Activated CD4-positive, alpha-beta T cell treated with anti-CD3 and anti-CD28 coated beads, Interleukin-2, amount 50 U/mL, for 4 hours (primary cell): ENCODE measurements at places on chromosomes 1 and 21.

- DNase-seq, result no peak
These were observed 52.5 kb downstream of the MRPL37 start for GRCh38 chr1:54252371-54252936.

- DNase-seq, result no peak
These were observed 274.4 kb downstream of the RPS6KC1 start for GRCh38 chr1:213325482-213325881.

DNA sequence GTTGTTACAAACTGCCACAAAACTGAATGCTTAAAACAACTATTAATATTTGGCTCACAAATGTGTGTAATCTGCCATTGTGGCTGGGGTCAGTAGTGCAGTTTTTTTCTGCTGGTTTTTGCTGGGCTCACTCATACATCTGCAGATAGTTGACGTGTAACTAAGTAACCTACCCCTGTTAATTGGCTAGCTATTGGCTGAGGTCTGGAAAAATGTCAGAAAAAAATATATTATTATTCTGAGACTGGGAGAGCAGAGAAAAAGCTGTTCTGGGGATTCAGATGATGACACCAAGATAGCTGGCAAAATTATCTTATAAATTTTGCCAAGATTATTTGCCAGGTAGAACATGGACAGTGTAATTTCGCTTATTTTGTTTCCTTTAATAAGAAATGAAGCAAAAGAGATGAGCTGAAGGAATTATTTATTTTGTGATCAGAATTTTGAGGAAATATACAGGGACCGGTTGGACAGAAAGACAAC is 616.1 kb upstream of the ADAMTS5 start:
- no peak for DNase-seq

GRCh38 chr21:41717573-41718330 is 49.1 kb downstream of the RIPK4 start:
- DNase-seq, result no peak

DNA sequence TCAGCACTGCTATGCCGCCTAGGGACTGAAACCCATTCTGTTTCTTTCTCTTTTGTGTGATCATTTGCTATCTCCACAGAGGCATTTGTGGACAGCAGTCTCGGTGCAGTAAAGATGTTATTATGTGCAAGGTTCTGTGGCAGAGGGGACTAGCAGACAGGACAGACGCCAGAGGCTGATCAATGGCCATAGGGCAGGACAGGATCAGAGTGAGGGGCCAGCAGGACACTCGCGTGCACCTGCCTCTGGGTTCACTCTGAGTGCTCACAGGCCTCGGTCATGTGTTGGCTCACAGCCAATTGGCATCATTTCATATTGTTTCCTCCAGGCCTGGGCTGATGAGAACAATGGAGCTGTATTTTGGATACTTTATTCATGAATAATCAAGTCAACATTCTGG is 212.6 kb downstream of the TGFB2 start:
- DNase-seq, result no peak

- DNase-seq, result no peak
These were observed 36.4 kb downstream of the RCSD1 start for GRCh38 chr1:167666416-167666815.

DNA sequence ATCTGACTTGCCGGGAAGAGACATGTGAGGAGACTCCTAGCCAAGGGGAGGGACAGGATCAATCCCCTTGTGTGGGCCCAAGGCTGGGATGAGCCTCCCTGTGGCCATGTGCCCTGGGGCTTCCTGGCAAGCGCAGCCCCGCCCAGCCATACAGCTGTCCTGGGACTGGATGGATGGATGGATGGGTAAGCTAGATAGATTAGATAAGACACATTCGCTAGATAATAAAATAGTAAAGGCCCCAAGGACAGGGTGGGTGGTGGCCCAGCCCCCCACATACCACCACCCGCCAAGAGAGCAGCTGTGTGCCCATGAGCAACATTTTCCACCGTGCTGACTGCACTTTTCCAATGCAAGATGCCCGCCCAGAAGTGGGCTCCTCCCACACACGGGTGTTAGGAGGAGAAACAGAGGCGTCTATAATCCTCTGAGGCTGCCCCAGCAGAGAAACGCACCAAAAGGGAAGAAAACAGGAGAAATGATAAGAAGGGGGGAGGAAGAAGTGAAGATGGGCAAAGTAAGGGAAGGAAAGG is 25.1 kb downstream of the ZBTB17 start:
- peak; percentile 82 for DNase-seq

GRCh38 chr21:45874716-45875415 is 106.7 kb upstream of the COL6A1 start:
- no peak for DNase-seq

GRCh38 chr1:2638466-2639115 is 5.8 kb upstream of the MMEL1 start:
- DNase-seq, result no peak

- no peak for DNase-seq
These were observed 49.7 kb downstream of the TRABD2B start for GRCh38 chr1:47947531-47947930.

DNA sequence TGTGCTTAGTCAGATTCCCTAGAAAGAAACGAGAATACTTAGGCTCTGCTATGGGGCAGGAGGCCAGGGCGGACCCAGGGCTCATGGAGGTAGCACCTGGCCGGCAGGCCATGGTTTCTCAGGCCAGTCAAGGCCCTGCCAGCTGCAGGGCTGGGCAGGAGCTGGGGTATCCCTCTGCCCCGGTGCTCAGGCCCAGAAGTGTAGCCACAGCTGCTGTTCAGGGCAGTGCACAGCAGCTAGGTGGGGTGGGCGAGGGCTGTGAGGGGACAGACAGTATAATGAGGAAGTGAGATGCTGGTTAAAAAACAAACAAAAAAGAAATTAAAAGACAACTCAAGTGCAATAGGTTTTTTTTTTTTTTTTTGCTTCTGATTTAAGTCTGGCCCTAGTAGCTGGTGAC is 34.0 kb upstream of the EDN2 start:
- DNase-seq, result no peak

GRCh38 chr1:117568999-117569398 is 36.8 kb upstream of the TENT5C start:
- no peak for DNase-seq

DNA sequence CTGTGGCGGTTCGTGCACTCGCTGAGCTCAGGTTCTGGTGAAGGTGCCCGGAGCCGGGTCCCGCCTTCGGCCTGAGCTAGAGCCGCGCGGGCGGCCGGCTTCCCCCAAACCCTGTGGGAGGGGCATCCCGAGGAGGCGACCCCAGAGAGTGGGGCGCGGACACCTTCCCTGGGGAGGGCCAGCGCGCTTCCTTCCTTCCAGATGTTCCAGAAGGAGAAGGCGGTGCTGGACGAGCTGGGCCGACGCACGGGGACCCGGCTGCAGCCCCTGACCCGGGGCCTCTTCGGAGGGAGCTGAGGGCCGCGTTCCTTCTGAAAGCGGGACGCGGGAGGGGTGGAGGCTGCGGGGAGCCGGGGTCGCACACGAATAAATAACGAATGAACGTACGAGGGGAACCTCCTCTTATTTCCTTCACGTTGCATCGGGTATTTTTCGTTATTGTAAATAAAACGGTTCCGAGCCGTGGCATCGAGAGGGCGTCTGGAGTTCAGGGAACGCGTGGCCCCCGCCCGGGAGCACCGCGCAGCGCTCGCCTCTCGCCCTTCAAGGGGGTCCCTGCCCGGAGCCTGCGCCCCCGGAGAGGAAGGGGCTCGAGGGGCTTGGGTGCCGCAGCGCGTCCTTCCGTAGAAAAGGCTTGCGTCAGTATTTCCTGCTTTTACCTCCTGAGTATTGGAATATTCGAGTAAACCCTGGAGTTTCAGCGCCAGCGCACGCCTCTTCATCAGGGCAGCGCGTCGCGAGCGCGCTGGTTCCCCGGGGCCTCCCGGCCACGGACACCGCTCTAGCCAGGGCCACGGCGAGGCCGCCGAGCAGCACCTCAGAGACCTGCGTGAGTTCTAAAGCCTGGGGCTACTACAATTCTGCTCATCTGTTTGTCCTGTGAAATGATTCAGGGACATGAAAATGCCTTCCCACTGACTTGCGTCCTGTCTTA is 11.5 kb downstream of the YBEY start:
- DNase-seq, result no peak

GRCh38 chr1:248757784-248758195 is 2.2 kb upstream of the LYPD8 start:
- DNase-seq, result no peak

DNA sequence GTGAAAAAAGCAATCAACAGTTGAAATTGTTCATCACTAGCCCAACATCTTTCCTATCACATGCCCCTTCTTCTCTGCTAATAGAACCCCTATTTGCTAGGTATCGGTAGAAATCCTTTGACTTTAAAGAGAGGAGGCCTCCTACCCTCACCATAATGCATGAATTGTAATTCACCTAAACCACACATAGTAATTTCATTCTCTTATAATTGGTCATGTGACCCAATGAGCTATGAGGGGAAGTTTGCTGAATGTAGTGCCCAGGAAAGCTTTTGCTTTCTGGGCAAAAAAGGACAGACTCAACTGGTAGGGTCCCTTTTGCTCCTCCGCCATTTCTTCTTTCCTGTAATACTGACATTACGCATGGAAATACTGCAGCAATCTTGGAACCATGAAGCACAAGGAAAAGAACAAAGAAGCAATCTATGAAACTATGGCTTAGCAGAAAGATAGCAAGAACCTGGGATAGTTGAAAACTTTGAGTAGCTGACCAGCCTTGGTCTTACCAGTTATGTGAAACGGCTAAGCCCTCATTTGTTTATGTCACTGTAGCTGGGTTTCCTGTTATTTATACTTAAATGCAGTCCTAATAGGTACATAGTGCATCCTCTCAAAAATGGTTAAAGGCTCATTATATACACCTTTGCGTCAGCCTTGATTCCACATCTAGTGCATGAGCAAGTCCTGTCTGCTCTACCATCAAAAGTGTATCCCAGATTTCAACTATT is 10.2 kb upstream of the CHI3L2 start:
- DNase-seq, result no peak

DNA sequence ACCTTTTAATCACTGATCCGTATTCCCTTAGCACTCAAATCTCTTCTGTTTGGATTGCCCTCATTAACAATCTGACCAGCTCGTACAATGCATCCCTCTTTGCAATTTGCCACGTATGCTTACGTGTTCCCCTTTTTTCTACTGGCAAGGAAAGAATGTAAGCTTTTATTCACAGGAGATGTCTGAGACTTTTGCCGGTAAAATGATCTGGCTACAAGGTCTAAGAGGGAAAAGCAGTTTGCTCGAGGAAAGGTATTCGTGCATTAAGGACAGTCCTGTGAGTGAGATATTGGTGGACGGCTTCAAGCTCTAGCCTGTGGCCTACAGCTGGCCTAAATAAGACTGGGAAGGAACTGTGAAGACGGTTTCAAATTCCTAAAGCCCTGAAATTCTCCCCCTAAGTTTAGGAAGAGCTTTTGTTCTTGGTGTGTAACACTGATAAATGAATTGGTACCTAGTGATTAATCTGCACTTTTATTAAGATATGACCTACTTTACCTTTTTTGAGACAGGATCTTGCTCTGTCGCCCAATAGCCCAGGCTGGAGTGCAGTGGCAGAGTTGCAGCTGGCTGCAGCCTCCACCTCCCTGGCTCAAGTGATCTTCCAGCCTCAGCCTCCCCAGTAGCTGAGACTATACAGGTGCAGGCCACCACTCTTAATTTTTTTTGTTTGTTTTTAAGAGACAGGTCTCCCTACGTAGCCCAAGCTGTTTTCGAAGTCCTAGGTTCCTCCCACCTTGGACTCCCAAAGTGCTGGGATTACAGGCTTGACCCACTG is 895 bp upstream of the UBR4 start:
- no peak for DNase-seq

- peak; percentile 31 for DNase-seq
These were observed 36.2 kb upstream of the IPO9 start for GRCh38 chr1:201792534-201793305.

DNA sequence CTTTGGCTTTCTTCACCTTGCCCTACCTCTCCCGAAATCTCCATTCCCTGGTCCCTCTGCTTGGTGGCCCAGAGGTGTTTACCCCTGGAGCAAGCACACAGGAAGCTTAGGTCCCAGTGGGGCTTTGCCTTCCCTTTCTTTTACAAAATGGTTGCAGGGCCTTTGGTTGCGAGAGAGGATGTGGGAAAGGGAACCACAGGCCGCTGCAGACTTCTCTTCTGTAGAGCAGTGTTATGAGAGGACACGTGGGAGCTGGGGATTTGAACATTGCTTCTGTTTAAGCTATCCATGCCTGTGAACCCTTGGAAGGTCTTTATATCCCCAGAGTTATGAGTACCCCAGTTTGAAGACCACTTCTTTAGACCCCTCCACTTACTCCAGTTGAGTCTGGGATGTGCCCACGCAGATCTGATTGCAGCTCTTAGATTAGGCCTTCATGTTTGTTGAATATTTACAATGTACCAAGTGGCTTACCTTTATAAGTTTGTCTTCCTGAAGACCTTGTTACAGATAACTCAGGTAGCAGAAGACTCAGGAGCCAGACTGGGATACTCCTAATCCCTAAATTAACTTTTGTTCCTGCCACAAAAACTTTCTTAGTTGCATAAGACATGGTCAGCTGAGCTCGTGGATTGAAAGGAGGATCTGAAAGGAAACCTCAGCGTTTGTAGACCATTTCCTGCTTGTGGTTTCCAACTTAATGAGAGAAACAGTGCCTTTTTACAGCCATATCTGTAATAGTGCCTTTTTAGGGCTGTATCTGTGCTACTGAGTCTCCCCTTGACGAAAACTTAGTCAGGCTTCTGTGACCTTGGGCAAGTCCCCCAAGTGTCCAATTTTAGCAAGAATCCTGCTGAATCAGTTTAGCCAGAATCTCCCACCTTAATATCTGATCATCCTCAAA is 21.9 kb upstream of the IVNS1ABP start:
- no peak for DNase-seq

GRCh38 chr1:68332041-68332440 is 99.7 kb upstream of the WLS start:
- DNase-seq, result no peak

DNA sequence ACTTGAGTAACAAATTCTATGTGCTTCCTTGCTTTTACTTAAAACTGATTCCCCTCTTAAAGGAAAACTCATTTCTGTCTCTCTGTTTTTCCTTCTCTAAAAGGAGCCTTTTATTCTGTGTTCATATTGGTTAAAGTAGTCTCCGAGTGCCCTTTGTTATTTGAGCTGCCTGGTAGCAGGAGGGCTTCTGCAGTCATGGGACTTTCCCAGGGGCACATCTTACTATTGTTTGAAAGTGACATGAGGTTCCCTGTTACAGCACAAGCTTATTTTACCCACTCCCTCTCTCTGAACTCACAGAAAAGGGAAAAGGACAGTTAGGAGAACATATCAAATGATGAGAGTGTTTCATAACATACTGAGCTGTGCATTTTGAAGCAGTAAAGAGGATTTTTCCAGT is 58.1 kb upstream of the ANGPTL1 start:
- no peak for DNase-seq

DNA sequence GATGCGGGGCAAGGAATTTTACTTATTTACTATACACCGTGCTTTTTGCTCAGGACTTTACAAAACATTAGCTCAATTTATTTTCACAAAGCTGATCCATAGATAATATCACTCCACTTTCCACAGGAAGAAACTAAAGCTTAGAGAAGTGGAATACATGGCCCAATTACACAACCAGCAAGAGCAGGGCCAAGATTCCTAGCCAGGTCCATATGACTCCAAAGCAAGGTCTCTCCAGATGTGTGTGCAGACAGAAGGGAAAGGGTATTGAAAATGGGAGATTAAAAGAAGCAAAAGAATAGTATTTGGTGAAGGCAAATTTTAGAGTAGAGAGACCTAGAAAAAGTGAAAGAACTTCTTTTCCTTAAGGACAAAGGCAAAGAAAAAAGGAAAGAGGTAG is 30.4 kb downstream of the RGS8 start:
- DNase-seq, result no peak

- no peak for DNase-seq
These were observed 9.3 kb downstream of the PSMG1 start for GRCh38 chr21:39173716-39174680.
